ENCODE measurements at places on chromosomes 16 and 17. TPM values are rescaled to one million over a fixed set of nuclear protein-coding genes. Genes with fewer than 3 reads are reported as not detected.

ZNF652 gene
- 7.2 TPM for total RNA-seq

CCL7 gene
- total RNA-seq, result not detected

CIBAR2 gene
- not detected for total RNA-seq

SMG6 gene
- total RNA-seq, result 21.2 TPM

DNASE1L2 gene
- 0.95 TPM for total RNA-seq

SEPTIN1 gene
- 1.9 TPM for total RNA-seq

ALOXE3 gene
- 6.7 TPM for total RNA-seq

CCL14 gene
- not detected for total RNA-seq

KCNH4 gene
- 0.37 TPM for total RNA-seq

KRTAP2-2 gene
- not detected for total RNA-seq

TMEM238L gene
- not detected for total RNA-seq

FXR2 gene
- 58.9 TPM for total RNA-seq

NLRC3 gene
- 0.04 TPM for total RNA-seq

RASL10B gene
- 0.13 TPM for total RNA-seq

HBA1 gene
- total RNA-seq, result not detected

CALB2 gene
- total RNA-seq, result 4.5 TPM

All from A549 treated with Mapracorat at 1 μM for 4 hours (cell line).